ENCODE measurements at places on chromosomes 5 and 9. TPM values are rescaled to one million over a fixed set of nuclear protein-coding genes. Genes with fewer than 3 reads are reported as not detected.

The ORM2 gene
- 0.98 TPM for total RNA-seq

DNA sequence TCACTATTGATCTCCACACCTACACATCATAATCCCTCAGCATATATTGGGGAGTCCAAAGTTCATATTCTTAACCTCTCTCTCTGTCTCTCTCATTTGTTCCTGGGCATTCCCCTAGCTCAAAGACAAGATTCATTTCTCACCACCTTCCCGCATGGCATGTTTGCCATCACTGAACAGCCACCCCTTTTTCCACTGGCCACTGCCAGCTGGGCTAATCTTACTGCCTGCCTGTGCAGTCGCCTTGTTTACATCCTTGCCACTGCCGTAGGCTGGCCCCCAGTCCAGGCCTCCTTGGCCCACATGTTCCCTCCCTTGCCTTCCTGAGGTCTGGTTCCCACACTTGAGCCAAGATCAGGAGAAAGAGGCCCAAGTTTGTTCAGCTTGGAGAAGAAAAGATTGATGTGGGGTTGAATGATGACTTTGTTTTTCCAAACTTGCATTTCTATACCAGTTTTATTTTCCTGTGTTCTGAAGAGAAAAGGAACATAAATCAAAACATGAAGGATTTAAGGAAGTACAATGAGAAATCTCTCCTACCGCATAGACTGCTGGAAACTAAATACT, 80.2 kb downstream of the PLAC8L1 start:
- no peak for DNase-seq

GRCh38 chr5:136062366-136063274, 33.8 kb downstream of the TGFBI start:
- DNase-seq, result peak; percentile 69

- DNase-seq, result no peak
Observed at GRCh38 chr5:95619514-95620029, 315 bp upstream of the GPR150 start.

DNA sequence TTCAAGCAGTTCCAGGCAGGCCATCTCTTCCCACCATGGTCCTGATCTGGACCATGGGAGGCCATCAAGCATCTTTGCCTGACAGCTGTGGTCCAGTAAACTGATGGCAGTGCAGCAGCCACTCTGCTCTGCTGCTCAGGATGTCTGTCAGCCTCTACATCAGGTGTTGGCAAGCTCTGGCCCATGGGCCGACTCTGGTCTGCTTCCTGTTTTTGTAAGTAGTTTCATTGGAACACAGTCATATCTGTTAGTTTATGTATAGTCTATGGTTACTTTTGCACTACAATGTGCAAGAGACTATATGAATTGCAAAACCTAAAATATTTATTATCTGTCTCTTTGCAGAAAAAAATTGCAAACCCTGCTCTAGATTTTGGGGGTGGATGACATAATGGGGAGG, 225.0 kb downstream of the KCTD16 start:
- DNase-seq, result no peak

DNA sequence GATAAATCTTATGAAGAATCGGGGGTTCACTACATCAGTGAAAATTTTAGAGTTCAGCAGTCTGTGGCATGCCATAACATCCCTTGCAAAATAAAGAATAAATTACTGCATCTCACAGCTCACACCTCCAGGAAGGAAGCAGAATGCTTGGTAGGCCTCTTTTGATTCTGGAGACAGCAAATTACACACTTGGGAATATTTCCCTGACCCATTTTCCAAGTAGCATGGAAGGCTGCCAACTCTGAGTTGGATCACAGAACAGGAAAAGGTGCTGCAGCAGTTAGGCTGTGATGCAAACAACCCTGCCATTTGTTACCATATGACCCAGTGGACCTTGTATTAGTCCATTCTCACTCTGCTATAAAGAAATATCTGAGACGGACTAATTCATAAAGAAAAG, 293.5 kb downstream of the ASTN2 start:
- DNase-seq, result no peak

DNA sequence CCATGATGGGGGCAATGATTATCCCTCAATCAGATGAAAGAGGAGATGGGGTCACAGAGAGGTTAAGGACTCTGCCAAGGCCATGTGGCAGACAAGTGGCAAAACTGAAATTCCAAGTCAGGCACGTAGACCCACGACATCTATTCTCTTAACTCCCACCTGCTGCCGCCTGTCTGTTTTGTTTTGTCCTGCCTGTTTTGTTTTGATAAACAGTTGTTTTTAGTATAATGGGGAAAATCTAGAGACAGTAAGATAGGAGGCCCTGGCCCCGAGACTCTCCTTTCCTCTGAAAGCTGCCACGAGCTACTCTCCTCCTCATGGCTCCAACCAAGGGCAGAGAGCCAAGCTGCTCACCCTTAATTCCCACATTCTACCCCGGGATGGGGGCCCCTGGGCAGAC, 4.9 kb downstream of the FSTL4 start:
- DNase-seq, result no peak

DNA sequence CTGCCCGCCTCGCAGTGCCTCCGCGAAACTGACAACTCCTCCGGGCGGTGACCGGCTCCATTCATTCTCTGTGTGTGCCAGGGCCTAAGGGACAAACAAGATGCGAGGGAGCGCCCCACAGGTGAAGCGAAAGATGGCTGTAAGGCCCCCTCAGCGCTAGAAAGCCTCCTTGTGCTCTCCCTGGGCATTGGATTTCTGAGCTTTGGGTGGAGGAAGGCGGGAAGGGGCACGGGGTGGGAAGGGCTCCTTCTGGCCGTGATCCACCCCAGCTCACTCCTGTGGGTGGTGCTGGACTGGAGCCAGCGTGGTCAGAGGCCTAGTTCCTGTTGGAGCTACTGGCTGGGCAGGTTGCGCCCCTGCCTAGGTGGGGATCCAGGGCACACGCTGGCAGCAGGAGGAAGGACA, 943 bp downstream of the GALNT12 start:
- peak; percentile 64 for DNase-seq

Data from K562 (cell line).